ENCODE measurements at places on chromosomes 16 and 17.

DNA sequence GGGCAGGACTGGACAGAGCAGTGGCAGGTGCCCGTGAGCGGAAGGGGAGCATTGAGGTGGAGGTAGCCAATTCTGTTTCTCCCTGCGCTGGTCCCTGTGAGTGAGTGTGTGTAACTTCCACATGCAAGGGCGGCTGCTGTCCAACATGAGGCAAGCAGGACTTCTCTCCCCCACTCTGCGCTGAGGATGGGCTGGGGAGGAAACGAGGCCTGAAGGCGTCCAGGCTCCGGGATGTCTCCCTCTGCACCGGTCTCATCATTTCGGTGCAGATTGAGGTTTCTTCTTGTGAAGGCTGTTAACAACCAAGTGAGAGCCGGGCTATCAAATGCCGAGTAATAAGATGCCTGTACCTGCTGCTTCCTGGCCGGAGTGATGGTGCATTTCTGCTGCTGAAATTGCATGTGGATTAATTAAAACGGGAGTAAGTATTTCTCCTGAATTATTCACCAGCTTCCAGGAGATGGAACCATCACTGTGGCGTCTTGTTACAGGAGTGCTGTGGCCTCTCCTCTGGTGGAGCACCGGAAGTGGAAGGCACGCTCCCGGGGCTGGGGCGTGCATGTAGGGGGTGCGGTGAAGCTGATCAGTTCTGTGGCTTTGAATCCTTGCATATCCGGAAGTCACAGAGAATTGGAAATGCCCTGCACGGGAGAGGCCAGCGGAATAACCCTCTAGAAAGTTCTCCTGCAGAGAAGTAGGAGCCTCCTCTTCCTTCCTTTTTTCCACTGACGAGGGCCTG, 41.7 kb upstream of the MGAT5B start:
- DNase-seq = no peak

DNA sequence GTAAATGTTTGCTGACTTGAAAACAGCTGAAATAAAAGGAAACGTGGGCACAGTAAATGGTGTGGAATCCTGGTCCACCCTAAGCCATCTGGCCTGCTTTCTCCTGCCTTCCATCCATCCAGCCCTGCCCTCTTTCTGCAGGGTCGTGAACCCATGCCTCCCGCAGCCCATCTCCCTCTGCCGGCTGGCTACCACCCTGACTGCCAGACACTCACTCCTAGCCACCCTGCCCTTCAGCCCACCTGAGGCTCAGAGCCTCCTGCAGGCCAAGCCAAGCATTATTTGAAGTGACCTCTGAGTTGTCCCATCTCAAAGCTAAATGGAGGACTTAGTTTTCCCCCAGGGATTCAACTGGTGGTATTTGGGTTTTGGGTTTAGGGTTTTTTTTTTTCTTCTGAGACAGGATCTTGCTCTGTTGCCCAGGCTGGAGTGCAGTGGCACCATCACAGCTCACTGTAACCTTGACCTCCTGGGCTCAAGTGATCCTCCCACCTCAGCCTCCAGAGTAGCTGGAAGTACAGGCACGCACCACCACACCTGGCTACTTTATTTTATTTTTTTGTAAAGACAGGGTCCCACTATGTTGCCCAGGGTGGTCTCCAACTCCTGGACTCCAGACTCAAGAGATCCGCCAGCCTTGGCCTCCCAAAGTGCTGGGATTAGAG, 8.4 kb downstream of the ZDHHC1 start:
- no peak for DNase-seq

GRCh38 chr17:45018848-45019711, 32.4 kb downstream of the DCAKD start:
- DNase-seq = no peak

DNA sequence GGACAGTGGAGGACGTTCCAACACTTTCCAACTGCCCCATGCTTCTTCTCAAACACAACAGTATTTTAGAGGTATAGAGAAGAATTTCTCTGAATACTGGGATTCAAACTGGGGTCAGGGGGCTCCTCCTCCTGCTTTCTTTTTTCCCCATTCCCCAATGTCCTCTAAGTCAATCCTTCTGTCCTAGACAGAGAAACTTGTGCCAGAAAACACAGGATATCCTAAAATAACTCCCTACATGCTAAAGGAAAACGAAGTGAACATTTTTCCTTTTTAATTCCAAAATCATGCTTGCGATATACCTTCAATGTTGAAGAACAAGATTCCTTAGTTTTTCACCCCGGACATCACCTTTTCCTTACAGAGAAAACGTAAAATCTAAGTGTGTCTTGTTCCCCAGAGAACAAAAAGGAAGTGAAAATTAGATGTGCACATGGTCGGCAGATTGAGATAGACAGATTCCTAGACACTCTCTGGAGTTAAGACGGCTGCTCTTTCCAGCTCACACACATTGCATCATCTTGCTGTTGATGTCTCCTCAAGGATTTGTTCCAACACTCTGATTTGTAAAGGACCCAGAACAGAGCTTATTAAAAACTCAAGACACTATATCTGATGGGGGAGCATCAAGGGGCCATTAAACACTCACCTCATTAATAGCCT, 228.2 kb downstream of the GRIN2A start:
- no peak for DNase-seq

GRCh38 chr17:35295686-35296085, 52.8 kb downstream of the SLFN5 start:
- DNase-seq = no peak

All from GOT3 (cell line).